Activated T-helper 1 cell treated with Interleukin-2 at 50 U/mL for 16 hours (primary cell): ENCODE measurements at places on chromosomes 11 and 22.

- DNase-seq, result no peak
These were observed 7.0 kb downstream of the DNAJB13 start for GRCh38 chr11:73957654-73958361.

DNA sequence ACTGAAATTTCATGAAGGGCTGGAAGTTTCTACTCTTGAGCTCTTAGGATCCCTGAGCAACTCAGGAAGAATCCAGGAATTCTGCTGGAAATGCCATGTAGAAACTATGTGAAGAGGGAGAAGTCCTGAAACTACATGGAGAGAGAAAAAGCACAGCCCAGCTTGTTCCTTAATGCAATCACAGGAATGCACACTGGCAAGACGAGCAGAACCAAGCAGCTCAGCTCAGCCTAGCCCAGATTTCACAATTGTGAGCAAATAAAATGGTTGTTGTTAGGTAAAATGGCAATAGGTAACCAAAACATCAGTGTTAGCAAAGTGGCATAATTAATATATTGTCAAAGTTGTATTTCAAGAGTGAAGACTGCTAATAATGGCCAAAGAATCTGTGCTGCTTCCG is 28.1 kb downstream of the ZNF214 start:
- no peak for DNase-seq

DNA sequence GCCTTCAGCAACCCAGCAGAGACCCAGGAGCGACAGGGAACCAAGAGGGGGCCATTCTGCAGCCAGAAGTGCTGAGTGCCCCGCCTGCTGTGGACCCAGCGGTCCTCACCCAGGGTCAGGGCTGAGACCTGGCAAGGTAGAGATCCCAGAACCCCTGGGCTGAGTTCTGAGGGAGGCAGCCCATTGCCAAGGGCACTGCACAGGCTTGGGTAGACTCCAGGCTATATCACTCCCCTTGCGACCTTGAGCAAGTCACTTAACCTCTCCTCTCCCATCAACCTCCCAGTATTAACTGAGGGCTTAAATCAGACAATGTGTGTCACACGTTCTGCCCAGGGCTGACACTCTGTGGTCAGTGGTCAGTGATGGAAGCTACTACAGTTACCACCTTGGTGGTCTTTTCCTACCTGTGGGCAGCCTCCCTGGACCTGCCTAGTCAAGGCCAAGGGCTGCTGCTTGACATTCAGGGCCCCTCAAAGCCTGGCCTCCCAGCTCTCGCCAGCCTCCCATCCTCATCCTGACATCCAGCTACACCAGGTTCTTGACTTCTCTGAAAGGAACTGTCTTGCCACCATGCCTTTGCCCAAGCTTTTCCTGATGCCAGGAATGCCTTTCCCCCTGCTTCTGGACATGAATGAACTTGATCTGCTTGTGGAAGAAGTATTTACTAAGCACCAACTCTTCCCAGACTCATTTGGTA is 8.2 kb downstream of the WNT11 start:
- no peak for DNase-seq

DNA sequence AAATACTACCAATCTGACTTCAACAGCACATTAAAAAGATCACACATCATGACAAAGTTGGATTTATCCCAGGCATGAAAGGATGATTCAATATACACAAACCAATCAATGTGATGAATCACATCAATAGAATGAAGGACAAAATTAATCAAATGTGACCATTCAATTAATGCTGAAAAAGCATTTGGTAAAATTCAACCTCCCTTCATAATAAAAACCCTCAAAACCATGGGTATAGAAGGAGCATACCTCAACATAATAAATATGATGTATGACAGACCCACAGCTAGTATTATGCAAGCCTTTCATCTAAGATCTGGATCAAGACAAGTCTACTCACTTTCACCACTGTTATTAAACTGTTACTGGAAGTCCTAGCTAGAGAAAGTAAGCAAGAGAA is 921.7 kb upstream of the RAG2 start:
- no peak for DNase-seq

- no peak for DNase-seq
These were observed 363.6 kb downstream of the BRD1 start for GRCh38 chr22:49464037-49464436.

- no peak for DNase-seq
These were observed 84.6 kb upstream of the PHOX2A start for GRCh38 chr11:72328366-72329224.
